ENCODE measurements at places on chromosomes 3 and 15.

DNA sequence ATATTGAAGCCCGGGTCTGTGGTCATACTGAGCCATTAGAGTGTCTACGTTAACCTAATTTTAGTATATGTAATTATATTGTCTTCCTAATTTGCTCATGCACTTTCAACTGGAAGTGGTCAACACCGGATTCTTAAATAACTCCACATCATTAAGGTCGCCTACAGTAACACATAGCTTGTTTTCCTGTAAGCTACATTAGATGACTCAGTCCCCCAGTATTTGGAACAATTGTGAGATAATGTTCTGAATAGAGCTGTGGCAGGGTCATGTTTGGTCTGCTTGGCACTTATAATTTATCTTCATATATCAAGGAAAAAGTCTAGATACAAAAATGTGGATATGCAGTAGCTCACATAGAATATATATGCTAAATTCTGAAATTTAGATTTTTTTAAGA is 486.2 kb downstream of the IGSF11 start:
- DNase-seq, result no peak

DNA sequence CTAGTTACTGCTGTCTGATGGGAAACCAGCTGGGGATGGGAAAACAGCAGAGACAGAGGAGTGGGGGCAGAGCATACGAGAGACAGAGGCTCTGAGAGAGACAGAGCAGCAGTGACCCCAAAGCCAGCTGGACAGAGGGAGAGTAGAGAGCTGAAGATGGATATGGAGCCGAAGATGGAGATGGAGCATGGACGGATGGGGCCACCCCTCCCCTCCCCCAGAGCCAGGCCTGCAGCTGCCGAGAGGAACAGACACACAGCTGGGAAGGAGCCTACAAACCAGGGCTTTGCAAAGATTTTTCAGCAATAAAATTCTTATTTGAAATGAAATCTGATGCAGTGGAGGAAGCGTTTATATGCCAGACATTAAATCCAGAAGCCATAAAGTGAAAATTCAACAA is 167.6 kb upstream of the LINGO1 start:
- DNase-seq, result no peak

DNA sequence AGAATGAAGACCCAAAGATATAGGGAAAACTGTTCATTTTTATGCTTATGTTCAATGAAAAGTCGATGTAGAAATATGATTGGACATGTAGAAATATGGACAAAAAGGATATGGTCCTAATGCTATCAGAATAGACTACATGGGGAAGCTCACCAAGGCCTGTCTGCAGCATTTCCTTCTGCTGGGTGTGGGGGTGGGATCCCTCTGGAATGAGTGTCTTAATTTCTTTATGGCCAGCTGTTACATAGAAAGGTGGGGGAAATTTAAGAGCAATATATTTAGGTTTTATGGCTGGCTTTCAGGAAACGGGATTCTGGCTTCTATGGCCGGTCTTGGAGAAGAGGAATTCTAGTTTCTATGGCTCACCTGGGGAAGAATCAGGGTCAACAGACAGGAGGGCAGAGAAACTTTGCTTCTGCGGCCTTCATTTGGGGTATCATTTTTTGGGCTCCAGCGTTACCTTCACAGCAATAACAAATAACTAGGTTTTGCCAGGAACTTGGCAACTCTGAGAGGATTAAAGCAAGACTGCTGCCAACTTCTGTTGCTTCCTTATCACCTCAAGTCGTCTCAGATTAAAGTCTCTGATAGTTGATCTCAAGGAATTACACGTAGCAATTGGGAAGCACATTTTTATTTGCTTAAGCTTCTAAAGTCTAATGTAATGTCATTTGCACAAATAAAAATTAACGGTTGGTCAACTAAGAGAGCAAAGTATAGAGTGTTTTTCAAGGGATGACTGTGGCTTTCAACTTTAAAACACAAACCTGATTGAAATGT is 57.0 kb upstream of the GATM start:
- no peak for DNase-seq

GRCh38 chr3:159473206-159473605 is 515.4 kb upstream of the IL12A start:
- no peak for DNase-seq

DNA sequence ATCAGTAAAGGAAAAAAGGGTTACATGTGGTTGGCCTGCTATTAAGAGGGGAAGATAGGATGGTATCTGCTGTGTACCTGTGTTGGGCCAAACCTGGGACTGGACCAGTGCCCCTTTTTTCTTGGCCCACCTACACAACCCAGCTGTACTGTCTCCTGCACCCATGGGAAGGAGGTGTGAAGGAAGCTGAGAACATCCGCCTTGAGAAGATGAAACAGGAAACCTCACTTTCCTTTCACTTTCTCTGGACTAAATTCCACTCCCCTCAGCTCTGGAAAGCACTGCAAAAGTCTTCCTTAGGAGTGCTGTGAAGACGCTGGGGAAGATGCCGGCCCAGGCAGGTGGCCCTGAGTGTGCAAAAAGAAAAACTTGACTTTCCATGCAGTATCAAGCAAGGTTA is 37.6 kb downstream of the LRRN1 start:
- DNase-seq, result no peak

DNA sequence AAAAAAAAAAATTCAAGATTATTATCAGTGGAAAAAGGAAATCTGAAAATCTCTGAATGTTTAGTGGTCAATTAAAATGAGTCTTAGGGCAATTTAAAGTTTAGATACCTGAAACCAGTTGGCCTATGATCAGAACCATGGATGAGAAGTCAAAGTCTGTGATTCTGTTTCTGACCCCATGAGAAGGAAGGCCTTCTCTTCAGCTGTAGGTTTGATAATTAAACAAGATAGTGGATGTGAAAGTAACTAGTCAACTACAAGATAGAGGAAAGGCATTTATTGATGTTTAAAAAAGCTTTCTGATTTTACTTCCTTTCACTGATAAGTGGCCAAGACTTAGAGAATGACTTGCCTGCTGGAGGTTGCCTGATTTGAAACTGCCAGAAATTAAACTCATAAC is 8.7 kb downstream of the PLS1 start:
- DNase-seq, result no peak

DNA sequence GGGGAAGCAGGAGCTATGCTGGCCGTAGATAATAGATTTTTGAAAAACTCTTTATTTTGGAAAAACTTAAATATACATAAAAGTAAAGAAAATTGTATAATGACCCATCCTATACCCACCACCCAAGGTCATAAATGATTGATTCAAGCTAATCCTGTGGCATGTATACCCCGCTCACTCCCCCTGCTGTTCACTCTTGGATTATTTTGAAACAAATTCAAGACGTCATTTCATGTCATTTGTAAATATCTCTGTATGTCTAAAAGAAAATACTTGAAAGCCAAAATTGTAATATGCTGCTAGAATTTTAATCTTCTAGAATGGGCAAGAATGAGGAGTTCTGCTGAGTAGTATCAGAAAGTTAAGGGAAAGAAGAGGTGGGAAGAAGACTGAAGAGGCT is 241.7 kb downstream of the FEZF2 start:
- DNase-seq, result no peak

GRCh38 chr3:17088602-17089313 is 204.0 kb downstream of the PLCL2 start:
- DNase-seq, result peak; percentile 49

GRCh38 chr15:44781128-44781810 is 44.9 kb downstream of the TRIM69 start:
- DNase-seq, result no peak

- DNase-seq, result no peak
Observed at GRCh38 chr3:103499967-103500366, 1065.2 kb downstream of the ZPLD1 start.

GRCh38 chr3:54237109-54237508 is 114.8 kb downstream of the CACNA2D3 start:
- no peak for DNase-seq

DNA sequence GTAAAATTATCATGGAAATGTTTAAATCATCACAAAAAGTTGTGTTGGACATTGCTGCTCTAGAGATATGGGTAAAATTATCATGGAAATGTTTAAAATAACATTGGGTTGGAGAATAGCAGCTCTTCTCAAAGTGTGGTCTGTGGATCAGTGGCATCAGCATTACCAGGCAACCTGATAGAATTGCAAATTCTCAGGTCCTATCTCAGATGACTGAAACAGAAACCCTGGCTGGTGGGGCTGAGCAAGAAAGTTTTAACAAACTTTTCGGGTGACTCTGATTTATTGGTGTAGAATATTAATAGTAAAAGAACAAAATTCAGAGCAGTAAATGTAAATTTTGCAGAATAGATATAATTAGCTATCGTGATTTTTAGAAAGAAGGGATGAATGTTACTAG is 28.9 kb downstream of the NXPE3 start:
- DNase-seq, result no peak

DNA sequence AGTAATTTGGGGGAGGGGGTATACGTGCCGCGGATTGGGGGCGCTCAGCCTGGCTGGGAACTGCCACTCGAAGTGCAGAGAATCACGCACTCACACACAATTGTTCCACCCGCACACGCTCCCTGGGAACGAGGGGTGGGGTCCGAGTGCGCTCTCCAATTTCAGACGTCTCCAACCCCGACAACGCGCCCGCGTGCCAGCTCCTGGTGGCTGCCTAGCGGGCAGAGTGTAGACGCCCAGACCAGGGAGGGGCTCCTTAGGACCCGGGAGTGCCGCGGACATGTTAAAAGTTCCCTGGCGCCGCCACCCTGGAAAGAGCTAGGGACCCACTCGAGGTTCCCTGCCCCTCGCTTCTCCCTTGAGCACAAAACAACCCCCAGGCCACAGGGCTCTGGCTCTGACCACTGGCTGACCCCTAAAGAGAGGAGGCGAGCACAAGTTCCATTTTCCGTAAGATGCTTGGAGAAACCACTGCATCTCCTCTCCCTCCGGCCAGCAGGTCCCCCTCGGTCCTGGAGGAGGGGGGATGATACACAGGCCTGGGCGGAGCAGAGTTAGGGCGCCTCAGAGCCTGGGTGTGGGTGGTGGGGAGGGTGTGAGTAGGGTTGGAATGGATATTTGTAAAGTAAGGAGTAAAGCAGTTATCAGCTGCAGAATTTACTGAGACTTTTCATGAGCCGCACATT is 894 bp upstream of the ANKRD63 start:
- no peak for DNase-seq

DNA sequence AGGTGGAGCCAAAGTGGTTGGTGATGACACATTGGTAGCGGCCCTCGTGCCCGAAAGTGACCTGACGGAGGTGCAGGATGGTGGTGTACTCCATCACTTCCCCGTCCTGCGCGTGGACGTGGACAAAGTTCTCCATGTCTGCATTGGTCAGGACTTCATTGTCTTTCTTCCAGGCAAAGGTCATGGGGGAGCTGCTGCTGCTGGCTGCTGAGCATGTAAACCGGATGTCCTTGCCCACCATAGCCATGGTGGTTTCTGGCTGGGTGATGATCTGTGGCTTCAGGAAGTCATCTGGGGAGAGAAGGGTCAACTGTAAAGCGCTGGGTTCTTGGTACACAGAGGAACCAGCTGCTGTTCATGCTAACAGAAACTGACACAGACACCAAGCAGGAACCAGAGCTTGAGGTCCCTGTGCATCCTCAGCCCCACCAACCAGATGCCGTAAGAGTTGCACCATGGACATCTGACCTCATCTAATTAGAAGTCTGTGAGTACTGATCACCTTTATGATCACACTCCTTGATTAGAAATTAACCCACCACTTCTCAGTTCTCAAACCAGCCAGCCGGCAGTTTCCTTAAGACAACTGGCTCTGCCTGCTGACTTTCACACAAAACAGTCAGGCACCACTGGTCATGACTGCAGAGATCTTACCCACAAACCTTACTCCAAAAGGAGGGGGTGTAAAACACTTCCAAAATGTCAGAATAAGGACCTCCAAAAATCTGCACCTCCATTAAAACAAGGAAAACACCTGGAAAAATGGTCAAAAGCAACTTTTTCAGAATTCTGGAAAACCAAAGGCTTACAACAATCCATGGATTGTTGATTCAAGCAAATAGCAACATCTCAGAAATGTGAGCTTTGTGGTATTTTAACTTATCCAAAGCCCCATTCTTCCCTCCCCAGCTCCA is 114.6 kb downstream of the LRIG1 start:
- DNase-seq, result no peak

- DNase-seq, result no peak
Observed at GRCh38 chr15:67290319-67290718, 35.7 kb downstream of the IQCH start.

DNA sequence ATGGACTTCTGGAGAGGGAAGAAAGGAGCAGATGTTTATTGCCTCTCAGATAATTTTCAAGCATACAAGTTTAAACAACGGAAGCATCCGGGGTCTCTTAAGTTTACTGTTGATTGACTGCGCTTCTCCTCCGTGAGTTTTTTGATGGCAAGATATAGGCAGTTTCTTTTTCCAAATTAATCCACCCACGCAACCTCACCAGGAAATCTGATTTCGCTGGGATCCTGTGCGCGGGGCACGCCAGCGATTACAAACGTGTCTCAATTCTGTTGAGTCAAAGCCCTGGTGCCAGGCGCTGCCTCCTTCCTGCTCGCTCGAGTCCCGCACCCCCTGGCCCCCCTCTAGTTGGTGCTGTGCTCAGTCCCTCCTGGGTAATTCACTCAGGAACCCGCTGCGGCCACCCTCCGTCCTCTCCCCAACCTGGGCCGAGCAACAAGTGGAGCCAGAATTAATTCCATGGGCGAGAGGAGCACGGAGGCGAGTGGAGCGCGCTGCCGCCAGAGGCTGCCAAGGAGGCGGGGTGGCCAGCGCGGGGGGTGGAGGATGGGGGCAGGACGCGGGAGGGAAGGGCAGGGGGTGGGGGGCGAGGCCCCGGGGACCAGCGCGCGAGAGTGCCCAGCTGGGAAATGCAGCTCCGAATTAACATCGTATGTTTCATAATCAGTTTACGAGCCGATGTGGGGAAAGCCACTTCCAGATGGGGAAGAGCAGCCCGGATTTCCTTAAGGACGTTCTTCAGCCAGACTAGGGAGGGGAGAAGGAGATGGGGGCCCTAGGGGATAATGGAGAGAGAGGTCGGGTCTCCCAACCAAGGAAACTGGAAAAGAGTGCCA is 6.0 kb downstream of the WNT5A start:
- no peak for DNase-seq

- DNase-seq, result no peak
Observed at GRCh38 chr3:161822291-161822690, 325.7 kb downstream of the OTOL1 start.

GRCh38 chr3:7841451-7841850 is 660.2 kb upstream of the LMCD1 start:
- DNase-seq, result no peak

All from naive thymus-derived CD8-positive, alpha-beta T cell (primary cell).